ENCODE measurements at places on chromosomes 12 and 14. TPM values are rescaled to one million over a fixed set of nuclear protein-coding genes. Genes with fewer than 3 reads are reported as not detected.

Gene SMAGP
- total RNA-seq: 27.2 TPM

DNA sequence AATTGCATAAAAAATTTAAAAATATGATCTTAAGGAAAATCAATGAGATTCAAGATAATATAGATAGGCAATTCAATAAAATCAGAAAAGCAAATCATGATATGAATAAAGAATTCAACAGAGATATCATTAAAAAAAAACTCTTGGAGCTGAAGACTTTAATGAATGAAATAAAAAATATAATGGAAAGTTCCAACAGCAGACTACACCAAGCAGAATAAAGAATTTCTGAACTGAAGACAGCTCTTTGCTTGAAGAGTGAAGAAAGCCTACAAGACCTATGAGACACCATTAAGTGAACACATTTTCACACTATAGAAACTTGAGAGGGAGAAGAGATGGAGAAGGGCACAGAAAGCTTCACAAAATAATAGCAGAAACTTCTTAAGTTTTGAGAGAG is 45.9 kb downstream of the PLBD1 start:
- no peak for DNase-seq

- no peak for DNase-seq
Observed at GRCh38 chr12:132075714-132076553, 68.2 kb downstream of the DDX51 start.

Gene MDP1
- 11.2 TPM for total RNA-seq

Gene LGR5
- not detected for total RNA-seq

Gene RIMBP2
- not detected for total RNA-seq

DNA sequence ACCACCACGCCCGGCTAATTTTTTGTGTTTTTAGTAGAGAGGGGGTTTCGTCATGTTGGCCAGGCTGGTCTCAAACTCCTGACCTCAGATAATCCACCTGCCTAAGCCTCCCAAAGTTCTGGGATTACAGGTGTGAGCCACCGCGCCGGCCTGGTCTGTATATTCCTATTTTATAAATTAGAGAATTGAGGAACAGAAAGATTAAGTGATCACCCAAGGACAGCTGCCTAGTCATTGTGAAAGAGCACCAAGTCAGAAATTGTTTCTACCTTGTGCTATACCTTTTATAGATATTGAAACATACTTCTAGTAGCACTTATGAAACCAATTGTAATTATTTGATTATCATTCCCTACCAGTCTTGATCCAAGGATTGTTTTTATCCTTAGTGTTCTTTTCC is 1.9 kb downstream of the KNTC1 start:
- DNase-seq: no peak

Gene DPPA3
- total RNA-seq: not detected

Gene KSR2
- 1.3 TPM for total RNA-seq

- no peak for DNase-seq
Observed at GRCh38 chr12:85779768-85780167, 56.4 kb downstream of the RASSF9 start.

Gene ACOT4
- 0.29 TPM for total RNA-seq

DNA sequence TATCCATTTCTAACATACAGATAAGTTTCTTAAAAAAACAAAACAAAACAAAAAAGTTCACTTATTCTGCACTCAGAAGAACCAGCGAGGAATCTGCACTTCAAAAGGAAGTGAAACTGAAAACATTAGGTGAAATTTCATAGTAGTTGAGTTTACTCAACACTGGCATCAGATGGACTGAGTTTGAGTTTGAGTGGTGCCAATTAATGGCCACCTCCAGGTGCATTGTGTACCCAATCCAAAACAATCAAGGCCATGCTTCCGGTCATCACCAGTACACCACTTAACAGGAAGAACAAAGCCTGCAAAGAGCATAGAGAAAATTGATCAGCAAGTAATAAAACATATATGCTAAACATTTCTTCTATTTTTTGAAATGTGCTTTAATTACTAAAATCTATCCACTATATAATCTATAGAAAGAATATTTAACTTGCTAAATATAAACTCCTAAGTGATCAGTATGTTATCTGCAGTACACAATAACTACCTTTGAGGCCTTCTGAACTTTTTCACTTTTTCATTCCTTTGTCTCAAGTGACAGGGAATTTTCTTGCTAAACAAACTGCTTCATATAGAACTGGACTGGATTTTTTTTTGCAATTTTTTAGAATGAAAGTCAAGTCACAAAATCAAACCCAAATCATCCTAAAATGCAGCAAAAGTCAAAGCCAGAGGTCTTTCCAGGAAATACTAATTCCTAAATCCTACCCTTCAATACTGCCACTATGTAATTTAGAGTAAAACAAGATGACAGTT is 11.5 kb downstream of the SLC38A2 start:
- DNase-seq: no peak

GRCh38 chr12:31324845-31325523 is 966 bp downstream of the SINHCAF start:
- no peak for DNase-seq

DNA sequence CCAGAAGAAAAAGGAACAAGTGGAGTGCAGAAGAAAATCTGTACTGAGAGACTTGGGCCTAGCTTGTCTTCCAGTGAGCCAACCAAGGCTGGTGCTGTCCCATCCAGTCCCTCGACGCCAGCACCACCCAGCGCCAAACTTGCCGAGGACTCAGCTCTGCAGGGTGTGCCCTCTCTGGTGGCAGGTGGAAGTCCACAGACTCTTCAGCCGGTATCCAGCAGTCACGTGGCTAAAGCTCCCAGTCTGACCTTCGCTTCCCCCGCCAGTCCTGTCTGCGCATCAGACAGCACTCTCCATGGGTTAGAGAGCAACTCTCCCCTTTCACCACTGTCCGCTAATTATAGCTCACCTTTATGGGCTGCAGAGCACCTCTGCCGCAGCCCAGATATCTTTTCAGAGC is 15.6 kb downstream of the CIPC start:
- DNase-seq: no peak

Gene LUM
- 0.73 TPM for total RNA-seq

DNA sequence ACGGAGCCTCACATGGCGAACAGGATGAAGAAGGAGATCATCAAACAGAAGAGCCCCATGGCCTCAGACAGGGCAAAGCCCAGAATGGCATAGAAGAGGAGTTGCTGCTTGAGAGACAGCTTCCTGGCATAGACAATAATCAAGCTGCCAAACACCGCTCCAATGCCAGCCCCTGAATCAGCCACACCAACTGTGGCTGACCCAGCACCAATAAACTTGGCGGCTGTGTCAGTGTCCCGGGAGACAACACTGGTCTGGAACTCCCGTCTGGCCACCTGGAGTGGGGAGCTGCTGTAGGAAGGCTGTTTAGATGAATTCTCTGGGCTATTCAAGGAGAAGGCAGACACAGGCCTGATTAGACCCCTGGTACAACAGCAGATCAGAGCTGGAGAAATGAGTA is 100.1 kb downstream of the HEATR5A start:
- no peak for DNase-seq

DNA sequence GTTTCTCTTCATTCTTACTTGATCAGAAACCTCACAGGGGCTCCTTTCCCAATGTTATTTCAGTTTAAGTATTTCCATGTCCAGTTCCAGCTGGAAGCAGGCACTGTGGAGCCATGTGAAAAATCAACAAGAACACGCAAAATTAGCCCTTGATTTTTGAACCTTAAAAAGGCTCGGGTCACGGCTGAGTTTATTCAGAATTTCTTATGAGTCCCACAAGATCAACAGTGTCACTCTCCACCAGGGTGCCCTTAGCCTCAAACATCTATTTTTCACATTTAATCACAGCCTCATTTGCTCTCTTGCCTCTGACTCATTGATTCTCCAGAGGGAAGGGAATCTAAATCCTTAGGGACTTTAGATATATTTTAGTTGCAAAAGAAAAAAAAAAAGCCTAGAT is 157.7 kb upstream of the AVPR1A start:
- no peak for DNase-seq

Gene FCF1
- 33.1 TPM for total RNA-seq

GRCh38 chr14:64711039-64711438 is 6.8 kb downstream of the PLEKHG3 start:
- DNase-seq: no peak

DNA sequence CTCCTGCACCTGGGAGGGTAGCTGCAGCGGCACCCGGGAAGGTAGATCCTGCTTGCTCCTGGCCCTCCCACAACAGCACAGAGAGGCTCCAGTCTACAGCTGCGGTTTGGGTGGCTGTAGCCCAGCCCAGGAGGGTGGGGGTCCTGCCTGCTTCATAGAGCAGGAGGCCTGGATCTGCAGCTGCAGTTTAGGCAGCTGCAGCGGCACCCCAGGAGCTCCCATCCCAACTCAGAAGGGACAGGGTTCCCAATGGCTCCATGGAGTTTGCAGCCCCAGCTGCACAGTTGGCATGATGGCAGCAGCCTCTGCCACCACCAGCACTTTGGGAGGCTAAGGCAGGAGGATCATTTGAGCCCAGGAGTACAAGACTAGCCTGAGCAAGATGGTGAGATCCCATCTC is 38.5 kb downstream of the TIMELESS start:
- no peak for DNase-seq

DNA sequence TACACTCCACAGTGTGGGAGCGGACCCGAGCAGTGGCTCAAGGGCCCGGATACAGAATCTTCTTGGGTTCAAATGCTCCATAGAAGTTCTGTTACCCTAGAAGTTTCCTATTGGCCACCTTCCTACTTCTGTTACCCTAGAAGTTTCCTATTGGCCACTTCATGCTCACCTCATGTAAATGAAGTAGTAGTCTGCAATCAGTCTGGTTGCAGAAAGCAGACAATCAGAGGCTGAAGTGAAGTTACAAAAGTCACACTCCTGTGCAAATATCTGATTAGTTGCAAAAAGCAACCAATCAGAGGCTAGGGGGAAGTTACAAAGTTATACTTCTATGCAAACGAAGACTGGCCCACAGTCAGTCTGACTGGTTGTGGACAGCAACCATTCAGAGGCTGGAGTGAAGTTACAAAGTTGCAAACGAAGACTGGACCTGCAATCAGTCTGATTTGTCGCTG is 77.8 kb upstream of the CPNE8 start:
- DNase-seq: no peak

DNA sequence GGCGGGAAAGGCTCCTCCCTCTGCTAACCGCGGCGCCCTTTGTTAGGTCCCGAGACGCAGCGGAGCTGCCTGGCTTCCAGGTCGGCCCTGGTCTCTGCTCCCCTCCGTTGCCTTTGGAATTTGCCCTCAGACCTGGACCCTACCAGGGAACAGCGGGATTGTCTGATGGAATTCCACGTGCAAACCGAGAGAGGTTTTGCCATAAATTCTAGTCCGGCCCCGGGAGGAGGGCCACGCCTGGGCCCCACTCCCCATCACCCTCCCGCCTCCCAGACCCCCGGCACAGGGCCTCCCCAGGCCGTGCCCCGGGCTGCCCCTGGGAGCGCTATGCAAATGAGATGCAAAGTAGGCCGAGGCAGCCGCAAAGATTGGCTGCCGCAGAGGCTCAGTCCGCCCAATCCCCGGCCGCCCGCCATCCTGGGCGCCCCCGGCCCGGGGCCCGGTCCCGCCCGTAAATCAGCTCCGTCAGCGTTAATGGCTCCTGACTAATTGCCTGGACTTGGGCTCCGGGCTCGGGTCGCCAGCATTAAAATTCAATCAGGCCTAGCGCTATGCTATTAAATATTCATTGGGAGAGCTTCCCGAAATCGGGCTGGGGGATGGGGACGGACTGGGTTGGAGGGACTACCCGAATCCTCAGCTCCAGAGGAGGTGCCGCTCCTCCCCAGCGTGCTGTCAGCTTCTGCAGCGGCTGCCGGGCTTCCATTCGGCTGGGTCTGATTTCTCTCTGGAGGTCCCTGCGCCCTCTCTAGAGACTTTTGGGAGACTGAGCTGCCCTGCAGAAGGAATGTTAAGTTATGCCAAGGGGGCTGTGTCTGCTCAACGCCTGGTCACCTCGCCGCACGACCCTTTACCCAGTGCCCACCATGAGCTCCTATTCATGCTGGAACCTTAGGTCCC is 15.7 kb upstream of the FIGNL2 start:
- no peak for DNase-seq

DNA sequence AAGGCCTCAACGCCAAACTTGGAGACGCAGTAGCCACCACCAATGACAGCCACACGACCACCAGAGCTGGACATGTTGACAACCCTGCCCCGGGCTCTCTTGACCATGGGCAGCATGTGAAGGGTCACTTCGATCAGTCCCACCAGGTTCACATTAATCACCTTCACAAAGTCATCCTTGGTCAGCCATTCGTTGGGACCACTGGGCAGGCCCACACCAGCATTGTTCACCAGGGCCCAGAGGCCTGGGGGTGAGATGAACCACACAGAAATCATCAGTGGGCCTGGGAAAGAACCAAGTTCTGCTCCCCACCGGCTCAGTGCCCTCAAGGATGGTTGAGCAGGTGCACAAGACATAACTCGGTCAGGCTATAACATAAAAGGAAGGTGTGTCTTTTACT is 4.0 kb downstream of the SDR9C7 start:
- no peak for DNase-seq

DNA sequence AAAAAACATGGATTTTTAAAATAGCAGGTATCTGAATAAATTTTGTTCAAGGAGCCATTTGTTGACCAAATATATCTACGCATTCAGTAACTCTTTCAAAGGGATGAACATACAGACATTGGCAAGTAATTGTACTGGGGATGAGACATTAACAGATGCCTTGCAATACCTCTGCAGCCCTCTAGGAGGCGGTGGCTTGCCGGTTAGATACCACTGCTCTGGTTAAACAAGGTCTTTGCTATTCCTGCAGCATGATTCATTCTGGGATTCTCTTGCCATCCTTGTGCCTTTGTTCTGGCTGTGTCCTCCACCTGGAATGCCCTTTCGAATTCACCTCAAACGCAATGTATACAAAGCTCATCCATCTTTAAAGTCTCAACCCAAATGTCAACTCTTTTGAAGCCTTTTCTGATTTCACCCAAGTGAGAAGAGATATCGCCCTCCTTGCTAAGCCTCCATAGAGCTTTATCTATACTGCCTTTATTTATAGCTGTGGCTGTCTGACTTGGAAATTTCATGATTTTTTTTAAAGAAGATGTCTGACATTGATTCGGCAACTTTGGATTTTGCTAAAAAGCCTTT is 131.0 kb upstream of the SRRM4 start:
- DNase-seq: no peak

- no peak for DNase-seq
Observed at GRCh38 chr14:97070259-97070658, 273.1 kb downstream of the VRK1 start.

DNA sequence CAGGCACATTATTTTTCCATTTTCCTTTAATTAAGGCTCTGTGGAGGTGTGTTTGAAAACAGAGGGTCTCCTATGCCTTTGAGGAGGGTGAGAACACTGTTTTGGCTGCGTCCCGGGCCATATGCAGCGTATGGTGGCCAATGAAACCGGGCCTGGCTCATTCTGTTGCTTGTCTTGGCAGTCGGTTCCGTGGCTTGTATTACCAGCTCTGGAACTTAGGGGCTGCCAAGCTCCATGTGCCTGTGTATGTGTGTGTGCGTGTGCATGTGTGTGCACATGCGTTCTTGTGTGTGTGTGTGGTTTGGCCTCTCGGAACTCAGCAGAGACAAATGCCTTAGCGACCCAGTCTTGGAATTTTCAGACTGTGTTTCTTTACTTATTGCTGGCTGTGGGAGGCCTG is 2.7 kb downstream of the JDP2 start:
- no peak for DNase-seq

GRCh38 chr12:66693901-66694513 is 15.1 kb upstream of the GRIP1 start:
- DNase-seq: peak; percentile 54
